Putamen (tissue), 1 donor: ENCODE measurements at places on chromosomes 11 and 22.

- no peak for DNase-seq
These were observed 61.0 kb upstream of the BIRC3 start for GRCh38 chr11:102256251-102256650.

DNA sequence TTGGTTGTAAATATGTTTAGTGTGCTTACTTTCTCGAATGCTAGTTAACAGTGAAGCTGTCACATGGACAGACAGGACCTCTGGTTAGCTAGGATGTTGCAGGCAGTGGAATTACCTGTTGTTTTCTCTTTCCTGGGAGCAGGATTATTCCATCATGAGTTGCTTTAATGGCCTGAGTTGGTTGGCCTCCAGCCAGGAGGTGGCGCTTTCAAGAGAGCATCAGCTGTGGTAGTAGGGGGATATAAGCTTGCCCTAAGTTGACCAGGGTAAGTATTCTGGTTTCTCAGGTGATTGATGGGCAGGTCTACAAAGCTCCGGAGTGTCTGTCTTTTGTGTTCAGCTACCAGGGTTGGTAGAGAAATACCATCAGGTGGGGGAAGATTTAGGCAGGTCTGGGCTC, 43.5 kb downstream of the NELL1 start:
- DNase-seq: no peak

GRCh38 chr22:29353286-29353685, 35.1 kb downstream of the AP1B1 start:
- DNase-seq: no peak

- peak; percentile 49 for DNase-seq
These were observed 17.1 kb upstream of the MOB2 start for GRCh38 chr11:1503708-1504104.

DNA sequence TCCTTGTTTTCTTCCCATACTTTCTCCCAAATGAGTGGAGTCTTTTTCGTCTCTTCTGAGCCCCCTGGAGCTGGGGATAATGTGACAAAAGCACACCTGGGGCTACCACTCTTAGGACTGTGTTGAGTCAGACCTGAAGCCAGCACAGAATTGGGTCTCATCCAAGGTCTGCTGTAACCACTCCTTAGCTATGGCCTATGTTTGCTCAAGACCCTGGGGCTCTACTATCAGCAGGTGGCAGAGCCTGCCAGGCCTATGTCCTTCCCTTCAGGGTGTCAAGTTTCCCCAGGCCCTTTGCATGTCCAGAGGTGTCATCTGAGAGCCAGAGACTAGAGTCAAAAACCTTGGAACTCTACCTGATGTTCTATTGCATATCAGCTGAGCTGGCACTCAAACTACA, 335.7 kb downstream of the DDX10 start:
- no peak for DNase-seq

- DNase-seq: no peak
These were observed 42.2 kb upstream of the PRDM11 start for GRCh38 chr11:45104006-45104789.
